PC-3 (cell line): ENCODE measurements at places on chromosomes 12 and 14. TPM values are rescaled to one million over a fixed set of nuclear protein-coding genes. Genes with fewer than 3 reads are reported as not detected.

The LRP1-AS gene
- not detected in 2 replicates for total RNA-seq

The YEATS4 gene
- 36.1 and 41.3 TPM in 2 replicates for total RNA-seq

- DNase-seq: no peak
These were observed 46.8 kb downstream of the RNF34 start for GRCh38 chr12:121446750-121447149.

- DNase-seq: peak; percentile 91
These were observed 19.5 kb downstream of the ANO6 start for GRCh38 chr12:45235087-45236025.

GRCh38 chr12:68180792-68181744 lies 21.5 kb upstream of the IFNG start:
- DNase-seq: no peak

DNA sequence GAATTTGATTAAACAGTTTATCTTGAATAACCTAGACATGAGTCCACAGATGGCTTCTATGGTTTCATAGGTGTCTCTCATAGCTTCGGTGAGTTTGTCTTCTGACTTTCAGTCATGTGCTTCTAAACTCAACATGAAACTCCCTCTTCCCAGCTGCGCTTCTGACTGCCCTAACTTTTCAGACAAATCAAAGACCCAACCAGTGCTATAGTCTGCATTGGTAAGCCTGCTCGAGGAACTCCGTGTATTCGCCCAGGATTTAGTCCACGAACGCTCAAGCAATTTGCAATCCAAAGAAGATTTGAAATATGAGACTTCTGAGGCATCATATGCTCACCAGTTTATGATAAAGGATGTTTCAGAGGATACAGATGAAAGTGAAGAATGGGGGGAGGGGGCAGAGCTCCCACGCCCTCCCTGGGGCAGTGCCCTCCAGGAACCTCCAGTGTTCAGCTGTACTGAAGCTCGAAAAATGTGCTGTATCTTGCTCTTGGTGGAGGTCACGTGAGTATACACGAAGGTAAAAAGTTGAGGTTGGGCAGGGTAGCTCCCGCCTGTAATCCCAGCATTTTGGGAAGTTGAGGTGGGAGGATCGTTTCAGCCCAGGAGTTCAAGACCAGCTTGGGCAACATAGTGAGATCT lies 5.2 kb upstream of the RILPL2 start:
- DNase-seq: no peak

DNA sequence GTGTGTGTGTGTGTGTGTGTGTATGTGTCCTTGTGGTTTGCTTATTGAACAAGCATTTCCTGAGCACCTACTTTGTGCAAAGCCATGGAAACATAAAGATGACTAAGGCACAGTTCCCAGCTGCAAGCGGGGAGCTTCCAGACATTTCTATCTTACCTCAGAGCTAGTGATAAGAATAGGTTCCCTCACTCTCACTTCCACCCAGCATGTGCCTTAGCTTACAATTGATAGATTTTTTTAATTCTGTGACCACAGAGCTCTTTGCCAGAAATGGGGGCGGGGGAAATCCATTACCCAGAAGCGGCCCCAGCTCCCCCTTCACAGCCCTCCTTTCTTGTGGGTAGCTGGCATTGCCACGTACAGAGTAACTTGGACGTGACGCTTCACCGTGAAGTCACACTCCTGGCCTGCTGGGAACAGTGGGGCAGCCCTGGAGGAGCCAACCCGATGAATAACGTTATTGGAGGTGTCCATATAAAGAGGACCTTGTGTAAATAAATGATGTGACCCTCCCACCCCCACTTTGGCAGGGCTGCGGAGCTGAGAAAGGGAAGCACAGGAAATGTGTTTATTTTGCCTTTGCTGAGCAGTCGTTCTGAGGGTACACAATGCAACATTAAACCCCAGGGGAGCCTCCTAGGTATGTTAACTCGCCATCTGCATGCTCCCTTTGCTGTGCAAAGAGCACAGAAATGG lies 238.9 kb downstream of the CHST11 start:
- DNase-seq: no peak

- DNase-seq: no peak
These were observed 89.8 kb downstream of the WSCD2 start for GRCh38 chr12:108218921-108219320.
